ENCODE measurements at places on chromosomes 5 and 9.

DNA sequence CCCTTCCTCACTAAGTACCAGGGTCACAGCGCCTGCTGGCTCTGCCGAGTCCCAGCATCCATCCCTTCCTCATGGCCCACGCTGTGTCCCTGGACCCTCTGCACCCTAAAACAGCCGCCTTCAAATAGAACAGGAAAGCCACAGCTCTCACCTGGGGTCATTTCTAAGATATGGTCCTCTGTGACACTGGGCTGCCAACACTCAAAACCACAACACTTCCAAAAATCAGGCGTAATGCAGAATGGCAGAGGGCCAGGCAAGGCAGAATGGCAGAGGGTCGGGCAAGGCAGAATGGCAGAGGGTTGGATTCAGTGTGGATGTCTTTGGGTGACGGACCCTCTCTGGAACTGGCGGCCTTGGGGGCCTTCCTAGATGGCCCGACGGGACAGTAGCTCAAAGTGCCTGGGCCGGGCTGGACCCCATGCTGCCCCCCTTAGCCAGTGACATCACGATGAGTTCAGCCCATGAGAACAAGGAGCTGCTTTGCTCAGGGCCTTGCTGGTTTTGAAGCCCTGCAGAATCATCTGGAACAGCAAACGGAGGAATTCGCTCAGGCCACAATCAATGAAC lies 35.3 kb downstream of the ZDHHC11B start:
- DNase-seq = no peak

GRCh38 chr5:136235321-136235720 lies 42.4 kb upstream of the SMIM32 start:
- DNase-seq = no peak

- DNase-seq = no peak
Measured at GRCh38 chr5:171955761-171956160, 50.7 kb downstream of the FBXW11 start.

DNA sequence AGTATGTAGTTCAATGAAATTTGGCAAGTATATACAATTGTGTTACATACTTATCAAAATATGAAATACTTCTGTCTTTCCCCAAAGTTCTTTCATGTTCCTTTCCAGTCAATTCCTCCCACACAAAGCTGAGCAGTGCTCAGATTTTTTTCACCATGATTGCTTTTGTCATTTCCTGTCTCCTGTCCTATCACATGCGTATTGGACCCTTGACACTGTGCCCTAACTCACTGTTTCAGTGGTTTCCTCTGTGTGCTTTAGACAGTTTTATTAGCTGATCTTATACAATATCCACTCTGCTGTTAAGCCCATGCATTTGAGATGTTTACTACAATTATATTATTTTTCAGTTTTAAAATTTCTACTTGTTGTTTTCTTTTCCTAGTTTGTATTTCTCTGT lies 463.6 kb upstream of the MEF2C start:
- DNase-seq = no peak

- no peak for DNase-seq
Measured at GRCh38 chr9:134556531-134557068, 85.0 kb upstream of the COL5A1 start.

DNA sequence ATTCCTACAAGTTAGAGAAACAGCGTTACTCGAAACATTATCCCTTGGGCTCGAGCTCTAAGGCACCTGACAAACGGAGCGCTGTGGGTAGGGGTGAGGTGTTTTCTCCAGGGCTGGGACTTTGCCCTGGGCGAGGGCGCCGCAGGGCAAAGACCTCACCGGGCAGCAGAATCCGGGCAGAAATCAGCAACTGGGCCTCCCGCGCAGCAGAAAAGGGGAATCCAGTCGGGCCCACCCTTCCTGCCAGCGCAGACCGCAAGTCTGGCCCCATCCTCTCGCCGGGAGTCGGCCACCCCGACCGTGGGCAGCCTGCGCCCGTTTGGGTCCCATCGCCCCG lies 430 bp upstream of the MSH3 start:
- no peak for DNase-seq

GRCh38 chr5:83543898-83544297 lies 72.4 kb downstream of the VCAN start:
- no peak for DNase-seq

DNA sequence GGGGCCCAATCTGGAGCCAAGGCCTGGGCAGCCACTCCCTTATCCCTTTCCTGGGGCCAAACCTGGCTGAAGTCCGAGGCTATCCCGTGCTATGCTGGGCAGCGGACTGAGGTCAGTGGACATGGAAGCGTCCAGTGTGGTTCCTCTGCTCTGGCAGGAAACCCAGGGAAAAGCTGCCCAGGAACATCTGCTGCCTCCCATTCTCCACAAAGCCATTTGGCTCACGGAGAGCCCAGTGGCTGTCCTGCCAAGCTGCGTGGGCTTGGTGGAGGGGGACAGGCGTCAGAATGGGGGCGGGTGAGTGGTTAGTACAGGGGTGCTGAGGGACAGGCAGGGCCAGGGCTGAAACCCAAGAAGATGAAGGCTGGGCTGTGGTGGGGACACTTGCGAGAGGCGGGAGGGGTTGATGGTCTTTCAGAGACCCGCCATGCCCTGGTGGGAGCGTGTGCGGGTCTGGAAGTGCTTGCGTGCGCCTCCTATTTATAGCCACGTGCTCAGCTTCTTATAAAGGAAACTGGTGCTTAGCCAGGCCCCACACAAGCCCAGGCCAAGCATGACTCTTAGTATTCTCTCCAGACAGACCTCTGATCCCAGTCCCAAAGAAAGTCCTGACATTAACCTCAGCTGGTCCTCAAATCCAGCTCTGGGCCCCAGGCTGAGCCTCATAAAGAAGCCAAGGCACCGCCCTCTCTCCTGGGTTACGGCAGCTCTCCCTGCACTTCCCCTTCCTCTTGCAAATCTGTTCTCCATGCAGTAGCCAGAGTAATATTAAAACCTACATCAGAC lies 9.4 kb upstream of the SLC6A7 start:
- DNase-seq = no peak

GRCh38 chr9:13369431-13369830 lies 89.9 kb upstream of the MPDZ start:
- DNase-seq = no peak

- DNase-seq = no peak
Measured at GRCh38 chr5:99070362-99070761, 141.6 kb upstream of the CHD1 start.

- DNase-seq = no peak
Measured at GRCh38 chr5:154025951-154026350, 12.8 kb downstream of the FAM114A2 start.

- DNase-seq = no peak
Measured at GRCh38 chr9:133101356-133102189, 19.5 kb downstream of the RALGDS start.

- DNase-seq = no peak
Measured at GRCh38 chr5:87298692-87299362, 31.1 kb downstream of the RASA1 start.

GRCh38 chr5:1655496-1656270 lies 131.9 kb upstream of the LPCAT1 start:
- no peak for DNase-seq

- no peak for DNase-seq
Measured at GRCh38 chr5:50694027-50694590, 27.7 kb downstream of the PARP8 start.

DNA sequence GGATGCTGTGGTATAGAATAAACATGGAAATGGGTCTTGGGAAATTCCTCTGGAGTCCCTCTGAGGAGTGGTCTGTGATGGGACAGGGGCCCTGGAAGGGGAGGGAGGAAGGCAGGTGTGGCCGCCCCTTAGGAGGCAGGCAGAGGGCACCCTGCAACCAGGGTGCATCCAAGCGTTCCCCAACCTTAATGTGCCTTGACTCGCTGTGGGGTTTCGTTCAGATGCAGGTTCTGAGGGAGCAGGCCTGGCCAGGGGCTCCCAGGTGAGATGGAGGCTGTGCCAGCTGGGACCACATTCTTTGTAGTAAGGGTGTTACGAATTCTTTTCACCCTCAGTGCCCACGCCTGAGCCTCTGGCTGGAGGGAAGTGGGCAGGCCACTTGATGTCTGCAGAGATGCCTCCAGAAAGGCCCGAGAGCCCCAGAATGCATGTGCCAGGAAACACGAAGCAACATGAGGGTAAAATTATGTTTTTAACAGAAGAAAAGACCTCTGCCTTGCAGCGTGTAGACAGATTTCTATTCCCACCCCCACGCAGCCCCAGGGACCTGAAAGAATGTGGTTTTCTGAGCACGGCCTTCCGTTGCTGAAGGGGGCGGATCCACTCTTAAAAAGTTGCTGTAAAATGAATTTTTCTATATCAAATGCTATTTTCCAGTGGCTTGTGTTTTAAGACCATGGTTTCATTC lies 150.4 kb upstream of the IER5L start:
- DNase-seq = no peak

GRCh38 chr5:5505815-5506214 lies 83.3 kb downstream of the ICE1 start:
- no peak for DNase-seq

- no peak for DNase-seq
Measured at GRCh38 chr5:5326115-5326758, 96.2 kb upstream of the ICE1 start.

DNA sequence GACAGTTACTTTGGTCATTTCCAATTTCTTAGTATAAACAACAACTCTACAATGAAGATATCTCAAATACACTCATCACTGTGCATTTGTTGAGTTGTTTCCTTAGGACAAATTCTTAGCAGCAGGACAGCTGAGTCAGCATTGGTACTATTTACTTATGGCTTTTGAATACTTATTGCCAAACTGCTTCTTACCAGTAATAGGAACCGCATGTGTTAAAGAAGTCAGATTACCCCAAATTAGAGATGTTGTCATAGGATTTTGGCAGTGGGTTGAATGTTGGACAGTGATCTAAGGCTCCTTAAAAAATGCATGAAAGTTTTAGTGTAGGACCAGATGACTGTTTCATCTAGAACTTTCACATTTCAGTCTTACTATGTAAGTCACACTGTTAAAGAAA lies 280.1 kb upstream of the DMRT1 start:
- DNase-seq = peak; percentile 65

DNA sequence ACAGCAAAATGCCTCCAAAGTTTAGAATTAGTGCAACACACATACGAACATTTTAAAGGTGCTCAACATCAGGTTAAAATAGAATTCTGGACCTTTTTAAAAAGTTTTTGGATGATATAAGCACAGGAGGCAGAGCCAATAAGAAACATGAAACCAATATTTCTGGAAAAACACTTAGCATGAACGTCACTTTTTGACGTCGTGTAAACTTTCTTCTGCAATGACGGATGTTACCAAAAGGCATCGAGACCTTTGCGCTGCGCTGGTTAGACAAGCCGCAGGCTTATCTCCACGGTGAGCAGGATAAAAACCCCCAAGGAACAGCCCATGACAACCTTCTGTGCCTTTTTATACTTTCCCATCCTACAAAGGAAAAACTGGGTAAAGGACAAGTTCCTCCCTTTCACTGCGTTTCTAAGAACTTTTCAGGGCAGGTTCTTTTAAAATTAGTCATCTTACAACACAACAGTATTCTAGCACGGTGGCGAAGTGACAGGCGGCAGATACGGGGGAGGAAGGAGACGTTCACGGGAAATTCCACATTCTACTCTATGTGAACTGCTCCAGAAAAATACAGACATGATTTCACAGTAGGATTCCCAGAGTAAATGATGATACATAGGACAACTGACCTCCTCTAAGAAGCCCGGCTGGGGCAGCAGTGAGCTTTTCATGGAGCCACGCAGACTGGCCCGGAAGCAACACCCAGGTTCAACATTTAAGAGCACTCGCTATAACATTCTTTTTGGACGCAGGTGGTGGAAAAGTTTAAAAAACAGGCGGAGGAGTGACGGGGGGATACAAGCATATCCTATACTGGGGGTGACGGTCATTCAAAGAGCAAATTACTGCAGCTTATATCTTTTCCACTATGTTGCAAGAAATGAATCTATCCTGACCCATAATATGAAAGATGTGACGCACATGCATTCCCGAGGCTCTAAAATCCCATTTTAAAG lies 52.4 kb downstream of the USP20 start:
- no peak for DNase-seq

GRCh38 chr9:69322256-69322655 lies 2.8 kb upstream of the ENTREP1 start:
- DNase-seq = no peak

GRCh38 chr5:110496276-110496675 lies 230.2 kb downstream of the TMEM232 start:
- DNase-seq = no peak

- peak; percentile 75 for DNase-seq
Measured at GRCh38 chr5:67983251-67984110, 232.1 kb upstream of the PIK3R1 start.

- peak; percentile 37 for DNase-seq
Measured at GRCh38 chr5:21646469-21646868, 1206.7 kb downstream of the CDH12 start.

DNA sequence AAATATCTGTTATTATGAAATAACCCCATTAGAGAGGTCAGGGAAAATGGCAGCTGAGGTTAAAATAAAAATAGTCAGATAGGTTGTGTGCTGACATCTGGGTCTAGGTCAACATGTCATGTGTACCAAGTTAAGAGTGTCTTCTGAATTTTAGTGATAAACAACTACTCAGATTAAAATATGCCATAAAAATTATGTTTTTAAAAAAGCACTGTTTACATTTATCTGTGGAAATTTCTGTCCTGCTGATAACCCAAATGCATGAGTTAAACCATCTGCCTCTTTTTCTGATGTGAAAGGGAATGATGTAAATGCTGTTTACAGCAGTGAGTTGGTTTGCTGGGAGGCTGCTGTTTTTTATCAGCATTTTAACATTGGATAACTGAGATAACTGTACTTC lies 361.2 kb upstream of the TARS1 start:
- DNase-seq = no peak

DNA sequence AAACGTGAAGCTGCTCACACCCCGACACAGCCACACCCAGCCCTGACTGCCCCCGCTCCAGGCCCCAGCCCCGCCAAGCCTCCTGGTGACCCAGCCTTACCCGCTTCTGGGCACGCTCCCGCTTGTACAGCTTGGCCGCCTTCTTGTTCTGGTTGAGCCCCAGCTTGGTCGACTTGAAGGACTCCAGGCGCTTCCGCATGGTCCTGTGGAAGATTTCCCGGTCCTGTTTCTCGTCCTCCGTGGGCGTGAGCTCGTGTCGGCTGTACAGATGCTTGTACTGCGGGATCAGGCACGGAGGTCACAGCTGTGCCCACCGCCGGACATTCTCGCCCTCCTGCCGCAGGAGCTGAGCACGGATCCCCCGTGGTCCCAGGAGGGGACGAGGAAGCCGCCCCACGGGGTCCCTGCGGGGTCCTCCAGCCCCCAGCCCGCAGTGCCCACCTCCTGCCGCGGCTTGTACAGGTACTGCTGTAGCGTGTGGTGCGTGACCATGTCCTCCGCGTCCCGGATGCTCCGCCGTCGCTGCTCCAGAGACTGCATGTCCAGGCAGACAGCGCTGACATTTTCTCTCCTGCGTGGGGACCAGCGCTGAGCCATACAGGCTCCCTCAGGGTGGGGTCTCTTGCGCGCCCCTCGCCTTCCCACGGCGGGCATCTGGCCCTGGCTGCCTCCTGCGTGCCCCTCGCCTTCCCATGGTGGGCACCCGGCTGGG lies 33.3 kb downstream of the EXOC3 start:
- DNase-seq = no peak

DNA sequence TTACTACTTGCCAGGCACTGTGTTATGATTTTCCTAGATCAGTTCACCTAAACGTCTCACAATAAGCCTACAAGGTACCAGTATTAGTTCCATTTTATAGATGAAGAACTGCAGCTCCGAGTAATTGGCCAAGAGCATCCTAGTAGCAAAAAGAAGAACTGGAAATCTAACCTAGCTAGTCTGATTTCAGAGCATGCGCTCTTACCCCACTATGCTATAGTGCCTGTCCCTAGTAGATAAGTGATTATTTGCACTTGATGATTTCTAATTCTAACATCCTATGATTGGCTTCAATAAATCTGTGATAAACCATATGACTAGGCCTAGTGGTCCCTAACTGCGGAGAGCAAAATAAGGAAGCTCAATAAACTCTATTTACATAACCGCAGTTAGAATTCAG lies 7.1 kb upstream of the PLAC8L1 start:
- DNase-seq = no peak

Data from astrocyte of the cerebellum (primary cell).